ENCODE measurements at places on chromosomes 2 and 18. TPM values are rescaled to one million over a fixed set of nuclear protein-coding genes. Genes with fewer than 3 reads are reported as not detected.

Gene ACTG2
- 540 TPM for total RNA-seq

Gene SH3BP4
- 127 TPM for total RNA-seq

Gene DYNAP
- not detected for total RNA-seq

DNA sequence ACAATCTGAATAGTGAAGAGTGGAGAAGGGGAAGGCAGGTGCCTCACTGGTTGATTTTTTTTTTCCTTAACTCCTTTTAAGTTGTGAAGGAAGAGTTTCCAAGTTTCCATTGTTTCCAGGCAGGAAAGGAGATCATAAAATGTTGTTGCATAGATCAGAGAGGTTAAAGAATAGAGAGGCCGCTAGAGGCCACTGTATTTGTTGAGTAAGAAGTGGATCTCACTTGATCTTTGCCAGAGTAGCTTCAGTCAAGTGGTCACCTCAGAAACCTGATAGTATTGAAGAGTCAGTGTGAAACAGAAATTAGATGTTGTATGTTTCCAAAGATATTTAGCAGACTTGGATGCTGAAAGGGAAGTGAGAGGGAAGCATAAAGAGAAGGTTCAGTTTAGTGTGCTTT lies 17.6 kb downstream of the CTNNA2 start:
- peak; percentile 8 for DNase-seq
- H3K27ac ChIP-seq: no peak overlapping the region
- H3K27me3 ChIP-seq: no peaks in the 10 kb centered on the region
